Stimulated activated naive CD4-positive, alpha-beta T cell treated with Interleukin-2 at 50 U/mL for 16 hours (primary cell): ENCODE measurements at places on chromosomes 2 and 18.

DNA sequence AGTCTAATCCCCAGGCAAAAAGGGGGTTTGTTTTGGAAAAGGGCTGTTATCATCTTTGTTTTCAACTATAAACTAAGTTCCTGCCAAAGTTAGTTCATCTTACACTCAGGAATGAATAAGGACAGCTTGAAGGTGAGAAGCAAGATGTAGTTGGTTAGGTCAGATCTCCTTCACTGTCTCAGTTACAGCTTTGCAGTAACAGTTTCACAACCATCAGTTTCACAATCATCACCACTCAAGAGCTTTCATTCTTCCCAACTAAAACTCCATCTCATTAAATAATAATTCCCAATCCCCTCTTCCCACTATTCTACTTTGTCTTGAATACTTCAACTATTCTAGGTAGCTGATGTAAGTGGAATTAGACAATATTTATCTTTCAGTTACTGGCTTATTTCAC lies 200.9 kb downstream of the NYAP2 start:
- no peak for DNase-seq

DNA sequence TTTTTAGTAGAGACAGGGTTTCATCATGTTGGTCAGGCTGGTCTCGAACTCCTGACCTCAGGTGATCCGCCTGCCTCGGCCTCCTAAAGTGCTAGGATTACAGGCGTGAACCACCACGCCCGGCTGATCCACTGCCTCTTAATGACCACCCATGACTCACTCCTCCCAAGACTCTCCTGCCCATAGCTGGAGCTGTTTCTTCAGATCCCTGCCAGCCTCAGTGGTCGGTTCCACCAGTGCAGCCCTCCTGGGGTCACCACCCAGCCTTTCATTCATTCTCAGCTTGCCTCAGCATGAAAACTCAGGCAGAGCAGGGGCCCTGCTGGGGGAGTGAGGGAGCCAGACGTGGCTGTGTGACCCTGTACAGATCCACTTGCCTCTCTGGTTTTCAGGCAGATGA lies 12.5 kb downstream of the KCNIP3 start:
- DNase-seq, result no peak

DNA sequence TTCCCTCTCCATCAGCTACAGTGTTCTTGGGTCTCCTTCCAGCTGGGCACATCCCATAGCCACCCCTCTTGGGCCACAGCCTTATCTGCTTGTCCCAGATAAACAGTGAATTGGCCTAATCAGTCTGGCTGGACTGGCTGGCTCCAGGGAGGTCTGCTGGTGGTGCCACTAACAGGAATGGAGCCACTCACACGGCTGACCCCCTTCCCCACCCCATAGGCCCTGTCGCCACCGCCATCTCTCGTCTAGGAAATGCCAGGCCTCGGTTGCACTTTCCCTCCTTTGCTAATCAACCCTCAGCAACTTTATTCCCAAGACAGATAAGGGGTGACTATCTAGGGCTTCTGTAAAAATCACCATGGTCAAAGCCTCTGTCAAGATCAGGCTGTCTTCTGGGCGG lies 23.0 kb upstream of the TNP1 start:
- no peak for DNase-seq

DNA sequence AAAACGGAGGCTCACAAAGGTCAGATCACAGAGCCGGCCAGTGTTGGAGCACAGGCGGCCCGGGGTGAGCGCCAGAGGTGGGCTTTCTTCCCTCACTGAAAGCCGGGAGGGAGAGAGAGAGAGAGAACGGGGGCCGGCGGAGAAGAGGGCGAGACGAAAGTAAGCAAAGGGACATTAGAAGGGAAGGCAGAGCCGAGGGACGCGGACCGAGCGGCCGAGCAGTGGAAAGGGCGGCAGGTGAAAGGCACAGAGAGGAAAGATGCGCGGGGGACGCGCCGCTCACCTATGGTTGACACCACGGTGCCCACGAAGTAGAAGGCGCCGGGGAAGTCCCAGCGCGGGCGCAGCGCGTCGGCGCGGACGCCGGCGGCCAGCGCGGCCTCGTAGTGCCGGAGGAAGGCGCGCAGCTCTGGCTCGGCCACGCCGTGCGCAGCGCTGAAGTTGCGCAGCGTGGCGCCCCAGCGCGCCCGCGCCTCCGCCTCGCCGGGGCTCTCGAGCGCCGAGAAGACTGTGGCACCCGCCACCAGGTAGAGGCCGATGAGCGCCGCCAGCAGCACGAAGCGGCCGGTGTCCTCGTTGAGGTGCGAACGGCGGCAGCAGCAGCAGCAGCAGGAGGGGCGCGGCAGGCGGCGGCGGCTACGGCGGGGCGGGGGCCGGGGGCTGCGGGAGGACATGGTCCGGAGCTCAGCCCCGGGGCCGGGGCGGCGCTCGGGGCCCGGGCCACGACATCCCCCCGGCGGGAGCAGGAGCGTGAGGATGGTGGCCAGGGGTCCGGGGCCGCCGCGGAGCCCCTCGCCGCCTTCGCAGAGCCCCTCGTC lies 166.9 kb downstream of the MSH2 start:
- DNase-seq, result no peak

DNA sequence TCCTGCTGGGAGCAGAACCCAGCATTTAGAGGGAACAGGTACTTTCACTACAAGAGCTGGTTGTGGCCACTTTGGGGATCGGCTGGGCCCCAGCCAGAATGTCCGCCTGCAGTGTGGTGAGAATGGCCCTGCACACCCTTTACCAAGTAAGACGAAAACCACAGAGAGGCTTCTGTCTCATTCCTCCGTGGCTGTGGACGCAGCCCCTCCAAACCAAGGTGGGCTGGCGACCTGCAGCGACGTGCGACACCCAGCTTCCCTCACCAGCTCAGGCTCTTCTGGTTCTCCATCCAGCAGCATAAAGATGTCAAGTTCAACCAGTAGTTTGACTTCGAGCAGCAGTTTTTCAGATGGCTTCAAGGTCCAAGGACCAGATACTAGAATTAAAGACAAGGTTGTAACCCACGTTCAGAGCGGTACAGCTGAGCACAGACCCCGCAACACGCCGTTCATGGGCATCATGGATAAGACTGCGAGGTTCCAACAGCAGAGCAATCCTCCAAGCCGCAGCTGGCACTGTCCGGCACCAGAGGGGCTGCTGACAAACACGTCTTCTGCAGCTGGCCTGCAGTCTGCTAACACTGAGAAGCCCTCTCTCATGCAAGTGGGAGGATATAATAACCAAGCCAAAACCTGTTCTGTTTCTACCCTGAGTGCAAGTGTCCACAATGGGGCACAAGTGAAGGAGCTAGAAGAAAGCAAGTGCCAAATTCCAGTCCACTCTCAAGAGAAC lies 56.2 kb downstream of the WDSUB1 start:
- DNase-seq, result no peak

- no peak for DNase-seq
Measured at GRCh38 chr2:139628931-139629330, 848.7 kb upstream of the NXPH2 start.

GRCh38 chr2:3260959-3261358 lies 116.7 kb downstream of the EIPR1 start:
- DNase-seq, result no peak

DNA sequence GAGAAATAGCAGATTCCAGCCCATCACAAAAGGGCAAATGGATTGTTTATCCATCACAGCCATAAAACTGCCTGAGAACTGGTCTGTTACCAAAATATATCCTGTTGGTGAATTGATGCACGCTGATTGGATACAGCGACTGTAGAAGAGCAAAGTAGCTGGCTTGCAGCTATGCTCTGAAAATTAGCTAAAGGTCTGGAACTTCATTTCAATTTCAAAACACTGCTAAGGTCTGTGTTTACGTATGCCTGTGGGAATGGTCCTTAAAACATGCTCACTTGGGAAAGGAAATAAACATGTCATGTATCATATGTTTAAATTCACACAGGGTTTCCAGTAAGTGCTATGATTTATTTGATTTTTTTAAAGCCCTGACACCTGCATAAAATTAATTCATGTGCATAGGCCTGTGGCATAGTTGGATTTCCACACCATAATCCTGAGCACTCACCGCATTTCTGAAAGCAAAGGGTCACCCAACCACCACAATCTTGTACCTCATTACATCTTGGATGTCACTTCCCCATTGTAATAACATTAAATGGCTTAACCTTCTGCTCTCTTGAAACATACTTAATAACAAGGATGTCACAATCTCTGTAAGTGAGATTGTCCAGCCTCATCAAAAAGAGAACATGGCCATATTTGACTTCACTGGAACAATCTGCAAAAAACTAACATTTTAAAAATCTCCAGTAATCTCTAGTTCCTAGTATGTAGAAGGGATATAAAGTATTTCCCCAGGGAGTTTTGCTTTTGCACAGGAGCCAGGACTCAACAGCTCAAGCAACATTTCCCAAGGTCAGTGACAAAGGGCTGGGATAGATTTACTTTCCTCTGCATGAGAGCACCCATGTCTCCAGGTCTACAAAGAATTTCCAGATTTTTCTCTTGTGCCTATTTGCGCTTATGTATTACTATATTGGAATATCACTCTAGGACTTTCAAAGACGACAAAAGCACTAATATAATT lies 109.8 kb downstream of the FARSB start:
- no peak for DNase-seq

- no peak for DNase-seq
Measured at GRCh38 chr2:73999881-74000597, 15.3 kb downstream of the TET3 start.

GRCh38 chr2:65545837-65546805 lies 113.7 kb upstream of the SPRED2 start:
- no peak for DNase-seq

DNA sequence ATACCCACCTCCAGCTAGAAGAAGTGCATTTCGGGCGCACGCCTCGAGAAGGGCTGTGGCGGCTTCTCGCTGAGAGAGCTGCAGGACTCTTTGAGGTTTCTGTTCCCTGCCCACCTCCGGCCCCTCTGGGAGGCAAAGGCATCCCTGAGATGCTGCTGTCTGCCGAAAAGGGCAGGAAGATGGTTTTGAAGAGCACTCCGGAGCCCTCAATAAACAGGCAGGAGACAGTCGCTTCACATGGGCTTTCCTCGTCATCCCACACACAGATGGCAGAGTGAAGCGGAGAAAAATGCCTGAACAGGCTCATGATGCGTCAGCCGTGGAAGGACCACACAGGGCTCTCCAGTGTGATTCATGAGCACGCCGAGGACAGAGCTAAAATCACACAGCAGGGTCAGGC lies 25.4 kb upstream of the GLI2 start:
- DNase-seq, result no peak

- DNase-seq, result no peak
Measured at GRCh38 chr2:229261076-229261475, 10.0 kb downstream of the PID1 start.

DNA sequence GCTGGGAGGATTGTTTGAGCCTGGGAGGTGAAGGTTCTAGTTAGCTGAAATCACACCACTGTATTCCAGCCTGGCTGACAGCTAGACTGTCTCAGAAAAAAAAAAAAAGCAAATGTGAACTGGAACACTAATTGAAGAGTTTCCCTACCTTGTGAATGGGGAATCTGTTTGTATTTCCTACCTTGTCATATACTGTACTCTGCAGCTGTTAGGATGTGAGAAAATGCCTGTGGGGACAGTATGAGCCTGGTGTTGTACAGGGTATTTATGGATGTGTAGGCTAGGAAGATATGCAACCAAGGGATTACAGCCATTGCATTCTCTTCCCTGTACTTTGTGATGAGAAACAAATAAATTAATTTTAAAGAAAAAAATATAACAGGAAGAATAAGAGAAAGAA lies 113.3 kb upstream of the FAM117B start:
- no peak for DNase-seq

DNA sequence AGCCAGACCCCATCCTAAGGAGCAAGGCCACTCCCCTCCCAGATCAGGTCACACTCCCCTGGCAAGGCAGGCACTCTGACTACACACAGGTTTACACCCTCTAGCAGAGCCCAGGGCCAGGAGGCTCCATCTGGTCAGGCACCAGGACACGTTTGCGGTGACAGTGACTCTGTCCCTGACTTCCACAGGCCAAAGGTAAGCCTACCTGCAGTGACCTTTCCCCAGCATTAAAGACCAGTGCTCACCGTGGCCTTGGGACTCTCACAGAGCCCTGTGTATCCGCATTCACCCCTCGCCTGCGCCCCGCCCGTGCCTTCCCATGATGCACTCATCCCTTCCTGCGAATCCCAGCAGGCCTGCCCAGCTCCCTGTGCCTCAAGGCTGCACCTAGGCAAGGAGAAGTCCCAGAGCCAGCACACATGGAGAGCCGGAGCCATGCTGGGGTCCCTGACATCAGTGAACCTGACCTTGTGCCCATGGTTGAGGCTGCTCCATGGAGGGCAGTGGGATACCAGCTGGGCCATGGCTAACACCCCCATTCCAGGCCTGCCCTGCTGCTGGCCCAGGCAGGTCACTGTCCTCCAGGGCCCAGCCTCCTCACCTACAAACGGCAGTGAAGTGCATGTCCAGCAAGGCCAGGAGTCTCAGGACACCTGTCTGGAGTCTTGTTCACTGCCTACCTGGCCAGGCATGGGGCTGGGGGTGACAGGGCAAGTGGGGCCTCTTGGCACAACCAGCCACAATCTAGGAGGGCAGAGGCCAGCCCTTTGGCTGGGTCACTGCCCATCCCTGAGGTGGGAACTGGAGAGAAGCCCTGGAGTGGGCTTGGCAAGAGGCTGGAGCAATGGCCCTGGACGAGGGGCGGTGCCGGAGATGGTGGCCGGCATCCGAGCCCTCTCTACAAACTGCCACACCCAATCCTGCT lies 3.0 kb downstream of the NEURL3 start:
- no peak for DNase-seq

DNA sequence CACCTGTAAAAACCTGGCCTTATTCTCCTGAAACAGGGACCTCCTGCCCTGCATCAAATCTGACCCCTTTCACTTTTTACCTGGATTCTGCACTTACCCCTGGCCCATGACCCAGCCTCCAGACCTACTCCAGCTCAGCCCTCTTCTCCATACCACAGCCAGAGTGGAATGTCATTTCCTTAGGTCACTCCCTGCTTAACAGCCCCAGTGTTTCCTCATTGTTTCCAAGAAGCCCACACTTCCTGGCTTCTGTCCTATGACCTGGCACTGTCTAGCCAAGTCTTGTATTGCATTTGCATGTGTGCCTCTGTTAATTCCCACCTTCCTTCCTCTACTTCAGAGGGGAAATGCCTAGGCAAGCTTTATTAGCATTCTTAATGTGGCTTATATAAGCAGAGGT lies 51.4 kb upstream of the TRIB2 start:
- no peak for DNase-seq

DNA sequence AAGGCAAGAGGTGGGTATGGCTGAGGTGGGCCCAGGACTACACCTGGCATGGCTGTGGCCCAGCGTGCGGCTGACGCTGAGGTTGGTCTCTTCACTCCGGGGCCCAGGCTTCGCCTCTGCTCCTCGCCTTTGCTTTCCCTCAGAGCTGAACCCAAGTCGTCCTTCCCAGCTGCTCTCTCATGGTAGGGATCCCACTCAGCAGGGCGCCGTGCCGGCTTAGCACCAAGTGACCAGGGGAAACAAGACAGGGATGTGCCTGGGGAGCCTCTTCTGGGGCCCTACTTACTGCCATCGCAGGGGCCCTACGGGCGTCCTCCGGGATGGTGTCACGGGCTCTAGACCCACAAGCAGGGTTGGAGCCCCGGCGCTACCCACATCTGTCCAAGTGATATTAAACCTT lies 138.1 kb upstream of the ALKAL2 start:
- no peak for DNase-seq

GRCh38 chr2:151217343-151217742 lies 44.3 kb downstream of the RBM43 start:
- no peak for DNase-seq

GRCh38 chr2:144323946-144324345 lies 196.0 kb downstream of the ZEB2 start:
- DNase-seq, result no peak
